ENCODE measurements at places on chromosomes 2 and 18. TPM values are rescaled to one million over a fixed set of nuclear protein-coding genes. Genes with fewer than 3 reads are reported as not detected.

The PSMA8 gene
- not detected for total RNA-seq

- DNase-seq: peak; percentile 100
Measured at GRCh38 chr2:207238831-207239701, 73.3 kb upstream of the KLF7 start.

GRCh38 chr2:23505984-23506380 is 121.0 kb downstream of the KLHL29 start:
- no peak for DNase-seq

DNA sequence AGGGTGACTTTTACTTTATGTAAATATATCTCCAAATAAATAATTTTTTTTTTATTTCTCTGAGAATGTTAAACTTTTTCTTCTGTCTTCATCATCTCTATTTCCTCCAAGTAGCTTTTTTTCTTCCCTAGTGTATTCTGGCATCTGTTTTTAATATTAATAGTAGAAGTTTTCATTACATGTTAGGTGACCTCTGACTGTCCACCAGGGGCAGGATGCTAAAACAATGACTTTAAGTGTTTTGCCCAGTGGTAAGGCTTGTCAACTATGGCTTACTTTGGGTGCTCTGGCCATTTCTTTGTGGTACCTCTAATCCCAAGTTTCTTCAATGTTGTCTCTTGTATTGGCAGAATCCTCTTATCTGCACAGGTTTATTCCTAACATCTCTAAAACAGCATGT is 127.1 kb downstream of the SRBD1 start:
- no peak for DNase-seq

The MSTN gene
- total RNA-seq: not detected

DNA sequence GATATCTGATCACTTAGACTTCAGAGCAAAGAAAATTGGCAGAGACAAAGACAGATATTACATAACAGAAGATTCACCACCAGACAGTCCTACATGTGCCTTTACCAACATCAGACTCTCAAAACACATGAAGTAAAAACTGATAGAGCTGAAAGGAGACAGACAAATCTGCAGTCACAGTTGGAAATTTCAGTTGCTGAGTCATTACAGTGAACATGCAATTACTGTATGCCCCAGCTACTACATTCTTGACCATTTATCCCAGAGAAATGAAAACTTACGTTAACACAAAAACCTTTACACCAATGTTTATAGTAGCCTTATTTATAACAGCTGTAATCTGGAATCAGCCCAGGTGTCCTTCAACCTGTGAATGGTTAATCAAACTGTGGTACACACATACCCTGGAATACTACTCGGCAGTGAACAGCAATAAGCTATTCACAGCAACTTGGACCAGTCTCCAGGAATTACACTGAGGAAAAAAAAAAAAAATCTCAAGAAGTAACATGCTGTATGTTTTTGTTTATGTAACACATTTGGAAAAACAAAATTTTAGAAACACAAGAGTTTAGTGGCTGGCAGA is 7.5 kb upstream of the SCLY start:
- DNase-seq: no peak

- no peak for DNase-seq
Measured at GRCh38 chr2:144529841-144530240, 9.9 kb upstream of the ZEB2 start.

The EN1 gene
- not detected for total RNA-seq
